ENCODE measurements at places on chromosomes 3 and 15.
A peak's percentile ranks its signal among the peaks of the same experiment; 100 is the strongest.

DNA sequence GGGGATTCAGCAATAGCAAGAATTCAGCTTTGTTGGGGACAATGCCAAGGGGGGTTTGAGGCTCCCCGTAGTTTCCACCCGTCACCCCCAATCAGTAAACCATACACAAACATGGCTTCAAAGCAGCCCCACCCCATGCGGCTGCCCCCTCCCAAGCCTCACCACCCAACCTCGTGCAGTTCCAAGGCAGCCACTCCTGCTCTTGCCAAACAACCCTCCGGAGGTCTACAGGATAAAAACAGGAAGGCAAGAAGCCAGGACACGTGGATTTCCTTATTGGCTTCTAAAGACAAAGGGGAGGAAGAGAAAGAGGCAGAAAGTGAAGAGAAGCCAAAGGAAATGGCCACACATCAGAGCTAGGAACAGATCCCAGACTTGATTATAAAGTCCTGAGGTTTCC lies 121.1 kb downstream of the SHQ1 start:
- no peak for DNase-seq

GRCh38 chr3:155871746-155872158 lies 1.3 kb downstream of the GMPS start:
- no peak for DNase-seq

- DNase-seq: no peak
Observed at GRCh38 chr3:6251612-6252400, 609.1 kb upstream of the GRM7 start.

- no peak for DNase-seq
Observed at GRCh38 chr15:78444255-78444654, 6.2 kb downstream of the IREB2 start.

GRCh38 chr3:196496183-196496582 lies 7.4 kb downstream of the RNF168 start:
- DNase-seq: no peak

GRCh38 chr3:41117398-41117870 lies 81.9 kb upstream of the CTNNB1 start:
- DNase-seq: peak; percentile 81

GRCh38 chr3:185063431-185063830 lies 89.4 kb downstream of the C3orf70 start:
- no peak for DNase-seq

DNA sequence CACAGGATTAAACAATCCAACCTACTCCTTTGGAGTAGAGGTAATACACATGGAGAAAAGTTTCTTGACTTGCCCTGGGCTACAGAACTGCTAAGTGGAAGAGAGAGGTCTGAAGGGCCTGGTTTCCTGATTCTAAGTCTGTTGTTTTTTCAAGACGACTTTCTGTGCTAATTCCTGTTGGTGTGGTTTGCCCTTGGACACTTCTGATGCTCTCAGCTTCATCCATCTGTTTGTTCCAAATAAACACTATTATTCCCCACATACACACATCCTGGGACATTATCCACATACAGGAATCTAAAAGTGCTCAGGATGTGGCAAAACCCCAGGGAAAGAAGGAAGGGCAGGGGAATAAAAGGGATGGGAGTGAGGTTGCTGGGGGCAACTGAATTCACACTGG lies 393.5 kb upstream of the TBL1XR1 start:
- no peak for DNase-seq

DNA sequence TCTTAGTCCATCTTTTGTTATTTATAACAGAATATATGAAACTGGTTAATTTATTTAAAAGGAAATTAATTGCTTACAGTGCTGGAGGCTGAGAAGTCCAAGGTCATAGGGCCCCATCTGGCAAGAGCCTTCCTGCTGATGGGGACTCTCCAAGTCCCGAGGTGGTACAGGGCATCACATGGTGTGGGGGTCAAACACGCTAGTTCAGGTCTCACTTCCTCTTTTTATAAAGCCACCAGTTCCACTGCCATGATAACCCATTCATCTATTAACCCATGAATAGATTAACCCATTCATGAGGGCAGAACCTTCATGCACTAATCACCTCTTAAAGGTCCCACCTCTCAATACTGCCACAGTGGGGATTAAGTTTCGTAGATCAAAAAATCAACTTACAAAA lies 659.3 kb downstream of the NAALADL2 start:
- no peak for DNase-seq

DNA sequence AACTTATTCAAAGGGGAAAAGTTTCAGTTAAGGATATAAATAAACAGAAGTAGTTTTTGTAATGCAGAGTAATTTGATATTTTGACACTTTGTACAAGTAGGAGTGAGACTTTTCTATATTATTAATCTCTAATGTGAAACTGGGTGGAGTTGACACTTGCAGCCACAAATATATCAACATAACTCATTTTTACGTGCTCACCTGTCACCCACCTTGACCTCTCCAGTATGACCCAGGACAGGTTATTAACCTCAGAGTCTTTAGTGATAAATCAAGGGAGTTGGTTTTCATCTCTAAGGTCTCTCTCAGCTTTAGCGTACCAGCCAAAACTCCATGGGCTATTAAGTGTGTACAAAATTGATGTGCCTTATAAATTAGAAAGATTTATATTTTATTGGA lies 7.4 kb downstream of the CRYBG3 start:
- DNase-seq: no peak

DNA sequence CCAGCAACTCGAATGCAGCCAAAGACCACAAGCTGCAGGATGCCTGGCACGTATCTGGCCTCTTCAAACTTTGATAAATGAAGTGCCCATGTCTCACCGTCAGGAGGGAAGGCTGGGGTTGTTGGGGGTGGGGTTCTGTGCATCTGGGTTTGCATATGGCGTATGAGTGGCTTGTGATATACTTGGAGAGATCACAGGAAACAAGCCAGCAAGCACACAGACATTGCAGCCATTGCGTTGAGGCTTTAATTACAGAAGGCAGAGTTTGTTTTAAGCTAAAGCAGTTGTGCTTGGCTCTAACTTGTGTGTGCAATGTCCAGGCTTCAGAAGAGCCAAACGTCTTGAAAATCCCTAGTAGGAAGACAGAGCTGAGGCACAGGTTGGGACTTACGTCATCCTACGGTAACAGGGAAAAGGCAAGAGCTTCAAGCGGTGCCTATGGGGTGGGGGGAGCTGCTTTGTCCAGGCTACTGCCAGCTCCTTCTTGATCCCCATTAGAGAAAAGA lies 109.2 kb downstream of the ASB7 start:
- no peak for DNase-seq

- DNase-seq: no peak
Observed at GRCh38 chr15:38088971-38089370, 154.5 kb downstream of the TMCO5A start.

GRCh38 chr15:85743392-85744055 lies 51.2 kb downstream of the KLHL25 start:
- no peak for DNase-seq

- no peak for DNase-seq
Observed at GRCh38 chr3:191005790-191006189, 143.3 kb upstream of the GMNC start.

- DNase-seq: no peak
Observed at GRCh38 chr3:56321892-56322291, 146.4 kb downstream of the ERC2 start.

- DNase-seq: no peak
Observed at GRCh38 chr3:31038086-31038739, 143.8 kb upstream of the GADL1 start.

- DNase-seq: no peak
Observed at GRCh38 chr3:161548301-161548700, 51.7 kb downstream of the OTOL1 start.

GRCh38 chr15:67240235-67241131 lies 14.0 kb downstream of the AAGAB start:
- DNase-seq: peak; percentile 75

DNA sequence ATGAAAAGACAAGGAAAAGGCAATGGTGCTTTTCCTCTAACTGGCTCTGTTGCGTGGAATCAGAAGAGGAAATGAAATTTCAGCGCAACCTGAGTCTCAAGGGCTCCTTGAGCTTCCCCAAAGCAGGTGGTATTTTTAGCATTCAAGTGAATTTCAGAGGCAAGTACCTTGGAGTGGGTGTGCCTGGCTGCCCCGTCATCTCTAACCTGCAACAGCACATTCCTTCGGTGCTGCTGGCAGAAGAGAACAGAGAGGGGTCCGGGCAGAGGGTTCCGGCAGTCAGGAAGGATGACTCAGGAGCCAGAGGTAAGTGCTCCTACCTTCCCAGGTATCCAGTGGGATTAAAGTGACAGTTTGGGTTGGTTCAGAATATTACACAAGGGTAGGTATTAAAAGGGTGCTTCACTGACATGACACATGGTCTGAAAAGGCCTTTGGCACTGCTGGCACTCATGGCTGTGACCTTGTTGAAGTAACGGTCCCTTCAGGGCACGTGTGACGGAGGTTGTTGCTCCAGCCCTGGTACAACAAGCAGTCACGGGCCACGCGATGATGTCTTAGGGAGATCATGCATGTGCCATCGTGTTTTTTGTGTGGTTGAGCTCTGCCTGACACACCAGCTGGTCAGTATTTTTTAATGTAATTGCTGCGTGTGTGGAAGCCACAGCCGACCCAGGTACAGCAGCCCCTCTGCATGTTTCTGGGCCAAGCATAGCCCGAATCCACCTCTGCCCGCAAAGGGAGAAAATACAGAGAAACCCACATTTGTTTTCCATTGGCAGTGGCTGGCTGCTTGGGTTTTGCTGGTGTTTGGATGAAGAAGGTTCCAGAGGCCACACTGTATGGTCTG lies 75.7 kb downstream of the LRRK1 start:
- no peak for DNase-seq

GRCh38 chr3:56838448-56838847 lies 36.7 kb upstream of the ARHGEF3 start:
- no peak for DNase-seq

GRCh38 chr3:12472796-12473195 lies 11.5 kb upstream of the TSEN2 start:
- DNase-seq: no peak

- no peak for DNase-seq
Observed at GRCh38 chr15:29312387-29312786, 42.8 kb upstream of the NSMCE3 start.

DNA sequence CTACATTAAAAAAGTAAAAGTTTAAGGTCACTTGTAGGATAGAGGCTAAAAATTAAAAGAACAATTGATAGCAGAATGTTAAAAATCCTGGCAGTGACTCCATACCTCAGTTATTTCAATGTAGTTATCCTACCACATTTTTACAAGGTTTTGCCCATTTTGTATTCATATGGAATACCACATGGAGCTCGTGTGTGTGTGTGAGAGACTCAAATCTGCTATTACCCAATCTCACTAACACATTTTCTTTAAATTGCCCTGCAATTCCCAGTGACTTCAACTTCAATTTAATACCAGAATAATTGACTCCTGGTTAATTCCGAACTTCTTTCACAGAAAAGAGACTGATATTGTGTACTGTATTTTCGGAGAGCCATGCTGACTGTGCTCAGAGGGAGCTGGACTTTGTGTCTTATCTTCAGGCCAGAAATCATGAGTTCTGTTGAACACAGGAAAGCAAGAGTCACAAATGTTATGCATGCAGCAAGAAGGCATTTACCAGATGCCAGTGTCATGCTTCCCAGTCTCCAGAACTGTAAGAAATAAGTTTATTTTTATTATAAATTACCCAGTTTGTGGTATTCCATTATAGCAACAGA lies 529.0 kb upstream of the NECTIN3 start:
- no peak for DNase-seq

- DNase-seq: no peak
Observed at GRCh38 chr3:48278884-48279559, 38.1 kb downstream of the ZNF589 start.

DNA sequence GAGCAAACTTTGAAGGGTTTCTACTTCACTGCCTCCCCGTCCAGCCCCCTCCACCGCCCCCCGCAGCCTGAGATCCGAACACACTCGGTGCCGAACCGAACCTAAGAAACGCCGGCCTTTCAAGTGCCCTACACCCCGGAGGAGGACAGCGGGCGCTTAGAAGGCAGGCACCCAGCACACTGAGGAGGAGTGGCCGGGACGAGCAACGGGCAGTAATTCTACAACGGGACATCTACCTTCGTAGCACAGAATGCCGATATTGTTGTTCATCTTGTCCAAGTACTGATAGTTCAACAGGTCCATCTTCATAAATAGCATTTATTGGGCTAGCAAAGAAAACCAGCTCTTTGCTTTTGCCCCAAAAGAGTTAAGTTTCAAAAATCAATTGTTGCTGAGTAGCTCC lies 513 bp downstream of the VGLL4 start:
- DNase-seq: no peak

DNA sequence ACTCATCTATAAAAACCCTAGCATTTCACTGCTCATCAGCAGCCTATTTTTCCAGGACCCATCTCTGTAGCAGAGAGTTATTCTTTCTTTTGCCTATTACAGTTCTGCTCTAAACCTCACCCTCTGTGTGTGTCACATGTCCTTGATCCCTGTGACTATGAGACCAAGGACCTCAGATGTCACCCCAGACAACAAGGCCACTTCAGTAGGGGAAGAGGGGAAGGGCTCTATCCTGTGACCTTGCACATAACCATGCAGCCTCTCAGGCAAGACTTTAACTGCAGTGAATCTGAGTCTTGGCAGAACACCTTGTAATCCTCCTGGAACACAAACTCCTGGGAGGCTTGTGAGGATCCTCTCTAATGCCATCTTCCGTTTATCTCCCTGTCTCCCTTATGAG lies 4.4 kb upstream of the ZNF589 start:
- DNase-seq: no peak

- no peak for DNase-seq
Observed at GRCh38 chr15:61133361-61133760, 95.7 kb downstream of the RORA start.

DNA sequence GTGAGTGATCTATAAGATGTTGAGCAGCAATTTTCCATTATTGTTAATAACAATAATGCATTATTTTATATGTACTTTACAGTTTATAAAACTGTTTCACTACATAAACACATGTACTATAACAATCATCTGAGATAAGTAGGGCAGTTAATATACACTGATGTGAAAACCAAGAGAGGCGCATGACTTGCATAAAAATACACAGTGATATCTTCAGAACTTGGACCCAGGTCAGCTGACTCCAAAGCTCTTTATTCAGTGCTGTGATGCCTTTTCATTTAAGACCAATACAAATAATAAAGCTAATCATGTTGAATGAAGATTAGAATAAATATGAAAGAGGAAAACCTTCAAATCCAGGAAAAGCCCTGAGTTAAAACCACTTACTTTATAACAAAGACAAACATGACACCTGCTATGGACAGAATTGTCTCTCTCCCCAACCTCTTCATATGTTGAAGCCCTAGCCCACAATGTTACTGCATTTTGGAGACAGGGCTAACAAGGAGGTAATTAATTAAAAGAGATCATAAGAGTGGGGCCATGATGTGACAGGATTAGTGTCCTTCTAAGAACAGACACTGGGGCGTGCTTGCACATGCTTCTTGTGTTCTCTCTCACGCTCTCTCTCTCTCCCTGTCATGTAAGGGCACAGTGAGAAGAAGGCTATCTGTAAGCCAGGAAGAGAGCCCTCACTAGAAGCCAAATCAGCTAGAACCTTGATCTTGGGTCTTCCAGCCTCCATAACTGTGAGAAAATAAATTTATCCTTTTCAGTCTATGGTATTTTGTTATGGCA lies 55.8 kb upstream of the TSPAN3 start:
- DNase-seq: no peak

DNA sequence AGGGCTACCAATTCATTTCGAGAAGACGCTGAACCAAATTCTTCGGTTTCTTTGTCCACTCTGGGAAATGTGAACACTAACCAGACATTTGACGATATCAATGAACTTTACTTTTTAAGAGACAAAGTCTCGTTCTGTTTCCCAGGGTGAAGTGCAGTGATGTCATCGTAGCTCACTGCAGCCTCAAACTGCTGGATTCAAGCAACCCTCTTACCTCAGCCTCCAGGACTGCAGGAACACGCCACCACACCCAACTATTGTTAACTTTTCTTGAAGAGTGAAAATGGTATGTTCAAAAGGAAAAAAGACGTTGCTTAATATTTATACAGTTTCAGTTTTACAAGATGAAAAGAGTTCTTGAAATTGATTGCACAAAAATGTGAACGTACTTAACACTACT lies 30.6 kb downstream of the MB21D2 start:
- no peak for DNase-seq
